Fibroblast of skin of back (primary cell): ENCODE measurements at places on chromosomes 6 and 20.

DNA sequence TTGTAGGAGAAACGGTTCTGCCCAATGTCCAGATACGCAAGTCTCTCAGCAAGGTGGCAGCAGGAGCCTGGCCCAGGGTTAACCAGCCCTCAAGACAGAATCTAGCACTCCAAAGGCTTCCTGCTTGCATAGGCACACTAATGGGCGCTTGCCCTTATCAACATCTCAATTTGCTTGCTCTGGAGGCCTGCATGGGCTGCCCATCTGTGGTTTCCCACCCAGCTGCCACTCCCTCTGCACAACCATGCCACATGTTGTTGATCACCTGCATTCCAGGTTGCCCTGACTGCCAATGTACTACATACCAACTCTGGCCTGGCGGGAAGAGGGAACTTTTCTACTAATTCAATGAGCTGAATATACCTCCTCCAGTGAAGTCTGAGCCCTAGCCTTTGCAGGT lies 74.6 kb downstream of the ATG5 start:
- DNase-seq: no peak

DNA sequence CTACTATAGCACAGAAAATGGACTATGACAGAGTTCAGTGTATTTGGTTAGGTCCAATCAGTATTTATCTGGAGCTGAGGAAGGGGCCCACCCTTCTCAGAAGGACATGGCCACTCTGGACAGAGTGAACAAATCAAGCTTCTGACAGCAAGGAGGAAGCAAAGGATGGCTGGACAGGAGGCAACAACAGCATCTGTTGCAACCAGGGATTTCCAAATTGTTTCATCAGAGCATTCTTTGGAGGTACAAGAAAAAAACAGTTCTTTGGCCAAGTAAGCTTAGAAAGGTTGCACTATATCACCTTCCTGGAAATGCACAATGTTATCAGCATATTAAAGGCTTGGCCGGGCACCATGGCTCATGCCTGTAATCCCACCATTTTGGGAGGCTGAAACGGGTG lies 118.7 kb upstream of the SLC22A16 start:
- no peak for DNase-seq

DNA sequence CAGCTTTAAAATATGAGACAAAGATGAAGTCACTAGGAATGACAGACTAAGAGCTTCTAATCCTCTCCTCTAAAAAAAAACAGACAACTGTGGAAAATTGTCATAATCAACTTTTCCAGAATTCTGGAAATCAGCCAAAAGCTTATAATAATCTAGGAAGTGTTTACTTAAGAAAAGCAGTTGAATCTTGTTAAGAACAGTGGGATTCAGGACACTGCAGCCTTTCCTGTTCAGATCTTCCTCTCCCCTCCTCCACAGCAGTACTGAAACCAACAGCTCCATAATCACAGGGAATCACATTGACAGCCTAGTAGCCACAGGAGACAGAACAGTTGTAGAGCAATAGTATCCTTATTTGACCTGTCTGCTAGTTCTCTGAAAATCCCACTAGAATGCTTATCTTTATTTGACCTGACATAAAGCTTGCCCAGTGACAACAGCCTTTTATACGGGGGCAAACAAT lies 41.6 kb downstream of the IBTK start:
- DNase-seq: peak; percentile 42

GRCh38 chr20:20799716-20800312 lies 87.4 kb upstream of the RALGAPA2 start:
- DNase-seq: no peak

- DNase-seq: no peak
These were observed 30.5 kb upstream of the SIRPD start for GRCh38 chr20:1587781-1588532.

- peak; percentile 36 for DNase-seq
These were observed 437.7 kb upstream of the ADGRB3 start for GRCh38 chr6:68197356-68197755.

DNA sequence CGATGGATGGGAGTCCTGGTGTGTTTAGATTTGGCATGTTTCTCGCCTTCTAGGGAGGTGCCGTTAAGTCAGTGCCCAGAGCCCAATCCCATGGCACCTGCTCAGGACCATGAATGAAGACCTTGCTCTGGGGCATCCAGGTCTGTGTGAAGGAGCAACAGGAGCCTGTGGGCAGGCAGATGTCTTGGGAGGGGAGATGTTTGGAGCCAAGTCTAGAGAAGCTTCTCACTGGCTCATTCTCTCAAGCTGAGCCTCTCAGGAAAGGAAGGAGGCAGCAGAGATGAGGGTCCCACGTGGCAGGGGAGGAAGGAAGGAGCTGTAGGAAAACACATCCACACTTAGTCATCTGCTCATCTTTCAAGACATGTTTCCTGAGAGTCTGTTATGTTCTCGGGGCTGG lies 9.5 kb upstream of the SIRPB1 start:
- no peak for DNase-seq

GRCh38 chr6:7215798-7216231 lies 97.2 kb downstream of the SSR1 start:
- no peak for DNase-seq

GRCh38 chr20:49668181-49668877 lies 45.3 kb downstream of the B4GALT5 start:
- DNase-seq: no peak

DNA sequence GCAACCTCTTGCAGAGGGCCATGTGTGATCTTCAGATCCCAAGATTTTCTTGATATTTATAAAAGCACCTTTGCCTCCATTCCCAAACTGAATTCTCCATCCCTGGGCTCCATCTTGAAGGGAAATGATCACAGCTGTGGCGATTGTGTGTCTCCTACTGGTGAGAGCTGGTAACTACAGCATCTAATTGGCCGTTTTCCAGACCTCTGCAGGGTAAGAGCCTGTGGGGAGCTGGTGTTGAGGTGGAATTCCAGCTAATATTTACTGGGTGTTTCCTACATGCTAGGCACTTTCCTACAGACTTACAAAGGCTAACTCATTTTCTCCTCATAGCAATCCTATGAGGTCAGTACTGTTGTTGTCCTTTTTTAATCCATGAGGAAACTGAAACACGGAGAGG lies 59.2 kb upstream of the FNDC1 start:
- peak; percentile 59 for DNase-seq

DNA sequence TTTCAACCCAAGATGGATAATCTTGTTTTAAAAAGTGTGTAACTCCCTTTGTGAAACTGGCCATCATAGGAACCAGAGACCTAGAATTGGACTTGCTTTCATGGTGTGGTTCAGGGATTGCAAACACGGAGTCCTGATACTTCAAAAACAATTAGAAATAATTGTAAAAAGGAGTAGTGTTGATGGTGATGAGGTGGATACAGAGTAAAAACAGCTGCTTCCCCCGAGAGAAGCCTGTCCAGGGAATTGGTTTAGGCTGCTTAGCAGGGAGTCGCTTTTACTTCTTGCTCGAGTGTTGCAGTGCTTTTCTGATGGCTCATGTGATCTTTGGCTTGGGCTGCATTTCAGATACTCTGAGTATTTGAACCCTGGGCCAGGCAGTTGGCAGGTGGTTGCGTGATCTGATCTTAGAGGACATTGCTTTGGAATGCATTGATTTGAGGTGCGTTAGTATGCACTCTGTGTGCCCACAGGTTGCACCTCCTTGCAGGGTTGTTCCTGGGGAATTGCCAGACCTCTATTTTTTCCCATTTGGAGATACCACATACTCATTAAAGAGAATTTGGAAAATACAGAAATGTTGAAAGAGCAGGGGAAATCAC lies 19.5 kb downstream of the KIF3B start:
- no peak for DNase-seq

DNA sequence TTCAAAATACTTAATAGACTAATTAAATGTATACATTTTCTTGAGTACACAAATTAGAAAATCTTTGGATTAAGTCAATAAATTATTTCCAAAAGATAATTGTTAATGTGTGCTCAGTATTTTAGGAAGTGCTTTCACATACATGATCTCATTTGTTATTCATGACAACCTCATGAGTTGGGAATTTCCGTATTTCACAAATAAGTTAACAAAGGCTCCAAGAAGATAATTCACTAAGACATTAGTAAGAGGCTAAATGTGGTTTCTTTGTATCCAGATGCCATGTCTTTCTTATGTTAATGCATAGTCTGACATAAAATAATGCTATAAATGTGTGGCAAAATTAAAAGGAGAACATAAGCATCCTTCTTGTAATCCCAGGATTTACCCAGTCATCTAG lies 79.5 kb upstream of the TCF21 start:
- DNase-seq: peak; percentile 61

- no peak for DNase-seq
These were observed 67.2 kb downstream of the DTNBP1 start for GRCh38 chr6:15595461-15596173.

- DNase-seq: peak; percentile 96
These were observed at the start of gene OSER1 for GRCh38 chr20:44210406-44211176. OSER1 (minus strand) TSS chr20:44210771; CDS start chr20:44206957, 3,814 bp downstream.

DNA sequence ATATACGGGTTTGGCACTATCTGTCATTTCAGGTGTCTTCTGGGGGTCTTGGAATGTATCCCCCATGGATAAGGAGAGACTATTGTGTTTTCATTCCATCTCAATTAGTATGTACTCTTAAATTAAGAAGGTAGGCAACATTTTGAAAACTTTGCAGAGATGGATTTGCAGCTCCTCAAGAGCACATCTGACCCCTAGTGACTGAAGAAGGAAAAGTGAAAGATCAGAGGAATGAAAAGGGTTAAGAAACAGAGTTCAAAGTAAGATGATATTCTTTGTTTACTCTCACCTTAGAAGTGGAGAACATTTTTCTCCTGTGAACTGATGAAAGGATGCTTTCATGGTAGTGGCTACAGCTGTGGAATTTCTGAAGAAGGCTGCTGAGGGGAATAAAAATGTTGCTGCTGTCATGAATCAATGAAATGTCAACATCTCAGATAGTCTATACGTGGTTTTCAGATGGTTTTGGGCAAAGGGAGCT lies 41.5 kb downstream of the SH3BGRL2 start:
- peak; percentile 24 for DNase-seq

DNA sequence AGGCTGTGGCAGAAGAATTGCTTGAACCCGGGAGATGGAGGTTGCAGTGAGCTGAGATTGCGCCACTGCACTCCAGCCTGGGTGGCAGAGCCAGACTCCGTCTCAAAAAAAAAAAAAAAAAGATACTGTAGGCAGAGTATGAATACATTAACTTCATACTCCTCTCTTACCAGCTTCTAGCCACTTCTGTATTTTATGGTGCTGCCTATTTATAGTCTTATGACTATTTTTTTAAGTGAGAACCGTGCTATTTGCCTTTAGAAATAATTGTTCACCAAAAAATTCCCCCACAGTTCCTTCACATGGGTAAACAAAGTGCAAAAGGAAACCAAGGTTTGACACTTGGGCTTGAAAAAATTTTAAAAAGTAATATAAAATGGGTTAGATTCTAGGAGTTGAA lies 1.5 kb upstream of the SNRNP48 start:
- DNase-seq: no peak

DNA sequence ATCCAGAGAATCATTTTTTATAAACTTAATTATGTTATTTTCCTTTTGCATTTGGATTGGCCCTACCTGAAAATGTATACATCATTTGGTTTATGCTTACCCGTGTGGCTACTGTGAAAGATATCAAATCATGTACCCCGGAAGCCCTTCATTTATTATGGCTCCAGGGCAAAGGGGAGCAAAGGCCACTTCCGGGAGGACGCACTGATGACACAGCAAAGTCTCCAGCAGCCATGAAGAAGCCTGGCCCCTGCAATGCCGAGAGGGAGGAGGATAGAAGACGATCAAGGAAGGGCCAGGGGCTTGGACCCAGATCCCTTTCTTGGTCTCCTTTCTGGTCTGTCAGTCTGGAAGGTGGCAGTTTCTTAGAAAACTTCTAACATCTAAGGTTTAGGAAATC lies 380.3 kb upstream of the AGPAT4 start:
- DNase-seq: no peak

DNA sequence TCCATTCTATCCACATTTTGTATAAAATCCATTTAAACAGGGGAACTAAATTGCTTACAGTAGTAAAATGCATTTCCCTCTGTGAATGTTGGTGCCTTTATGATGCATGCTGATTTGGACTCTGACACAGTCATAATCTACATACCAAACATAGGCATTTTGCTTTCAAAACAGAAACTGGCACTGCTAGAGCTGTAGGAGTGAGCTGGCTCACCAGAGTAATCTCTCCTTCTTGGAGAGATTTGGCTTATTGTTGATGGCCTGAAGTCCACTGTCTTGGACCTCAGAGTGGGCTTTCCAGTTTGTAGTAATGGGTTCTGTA lies 363.2 kb upstream of the FLRT3 start:
- peak; percentile 43 for DNase-seq

- no peak for DNase-seq
These were observed 159.4 kb downstream of the FAXC start for GRCh38 chr6:99189823-99190721.

DNA sequence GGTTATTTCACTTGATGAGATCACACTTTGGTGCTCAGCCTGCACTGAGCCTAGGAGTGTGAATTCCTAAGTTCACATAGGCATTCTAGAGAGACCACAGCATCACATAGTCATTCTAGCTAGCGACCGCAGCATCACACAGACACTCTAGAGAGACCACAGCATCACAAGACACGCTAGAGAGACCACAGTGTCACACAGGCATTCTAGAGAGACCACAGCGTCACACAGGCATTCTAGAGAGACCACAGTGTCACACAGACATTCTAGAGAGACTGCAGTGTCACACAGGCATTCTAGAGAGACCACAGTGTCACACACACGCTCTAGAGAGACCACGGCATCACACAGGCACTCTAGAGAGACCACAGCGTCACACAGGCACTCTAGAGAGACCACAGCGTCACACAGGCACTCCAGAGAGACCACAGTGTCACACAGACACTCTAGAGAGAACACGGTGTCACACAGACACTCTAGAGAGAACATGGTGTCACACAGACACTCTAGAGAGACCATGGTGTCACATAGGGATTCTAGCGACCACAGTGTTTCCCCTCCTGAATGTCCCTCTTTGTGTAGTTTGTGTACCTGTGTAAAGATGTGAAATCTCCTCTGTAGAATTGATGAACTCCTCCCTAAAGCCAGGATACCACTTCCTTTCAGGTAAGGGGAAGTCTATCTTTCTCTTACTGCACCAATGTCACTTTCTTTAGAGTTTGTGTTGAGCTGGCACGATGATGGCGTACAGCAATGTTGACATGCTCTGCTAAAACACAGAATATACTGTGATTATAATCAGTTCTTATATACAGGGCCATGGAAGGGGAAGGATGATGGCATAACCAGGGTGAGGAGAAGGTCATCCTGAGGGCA lies 169.4 kb downstream of the ZDHHC14 start:
- DNase-seq: peak; percentile 16

GRCh38 chr6:74057326-74057725 lies 361.3 kb downstream of the CD109 start:
- peak; percentile 13 for DNase-seq

DNA sequence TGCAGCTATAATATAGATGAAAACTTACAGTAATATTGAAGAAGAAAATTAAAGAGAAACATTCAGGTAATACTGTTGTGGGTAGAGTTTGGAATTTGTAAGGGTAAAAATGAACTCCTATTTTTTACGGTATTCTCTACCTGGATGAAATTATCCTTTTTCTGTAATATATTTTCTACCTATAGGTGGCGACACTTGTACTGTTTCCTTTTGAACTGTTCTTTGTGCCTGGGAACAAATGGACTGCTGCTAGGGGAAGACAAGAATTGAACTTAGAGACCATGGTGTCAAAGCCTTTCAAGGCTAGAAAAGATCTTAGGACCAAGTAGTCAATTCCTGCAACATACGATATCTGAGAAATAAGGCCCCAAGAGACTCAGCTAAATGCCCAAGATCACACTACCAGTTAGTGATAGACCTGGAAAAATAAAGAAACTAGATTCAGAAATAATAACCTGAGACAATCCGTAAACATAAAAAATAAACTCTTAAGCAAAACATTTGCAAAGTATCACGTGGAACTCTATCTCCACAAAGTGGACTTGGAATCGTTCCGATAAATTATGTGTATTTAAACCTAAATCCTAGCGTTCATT lies 383.8 kb downstream of the TFAP2A start:
- peak; percentile 6 for DNase-seq
